ENCODE measurements at places on chromosomes 7 and 10.

- DNase-seq = no peak
Observed at GRCh38 chr7:112798274-112799159, 8.3 kb upstream of the TMEM168 start.

- no peak for DNase-seq
Observed at GRCh38 chr7:147861058-147861716, 729.4 kb upstream of the C7orf33 start.

DNA sequence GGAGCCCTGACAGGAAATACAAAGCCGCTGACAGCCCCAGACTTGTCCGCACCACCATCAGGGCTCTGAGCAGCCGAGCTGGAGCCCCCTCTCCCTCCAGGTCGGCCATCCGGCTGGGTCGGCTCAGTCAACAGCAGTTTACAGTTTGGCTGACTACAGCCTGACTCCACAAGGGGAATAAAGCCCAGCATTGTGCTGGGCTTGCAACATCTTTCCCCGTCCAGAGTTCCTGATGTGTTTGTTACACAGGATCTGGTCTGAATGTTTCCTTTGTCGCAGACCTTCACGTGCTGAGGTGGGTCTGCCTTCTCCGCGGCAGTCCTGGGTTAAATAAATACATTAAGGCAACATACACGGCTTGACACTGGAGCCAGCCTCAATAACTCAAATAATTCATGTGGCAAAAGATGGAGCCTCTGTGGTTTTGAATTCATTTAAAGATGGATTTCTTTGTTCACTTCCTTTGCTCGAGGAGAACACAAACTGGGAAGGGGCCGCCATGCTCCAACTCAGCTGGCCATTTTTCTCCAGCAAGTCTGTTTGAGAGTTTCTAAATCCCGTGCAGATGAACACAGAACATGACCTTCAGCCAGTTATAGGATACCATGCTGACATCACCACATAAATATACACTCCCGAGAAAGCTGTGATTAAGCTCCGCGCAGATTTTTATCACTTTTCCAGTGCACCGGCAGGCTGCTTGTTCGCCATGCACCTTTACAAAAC is 192.1 kb downstream of the WDR11 start:
- DNase-seq = no peak

- DNase-seq = no peak
Observed at GRCh38 chr10:14751014-14751896, 23.4 kb downstream of the FAM107B start.

- DNase-seq = no peak
Observed at GRCh38 chr7:28811008-28811407, 147.1 kb downstream of the TRIL start.

DNA sequence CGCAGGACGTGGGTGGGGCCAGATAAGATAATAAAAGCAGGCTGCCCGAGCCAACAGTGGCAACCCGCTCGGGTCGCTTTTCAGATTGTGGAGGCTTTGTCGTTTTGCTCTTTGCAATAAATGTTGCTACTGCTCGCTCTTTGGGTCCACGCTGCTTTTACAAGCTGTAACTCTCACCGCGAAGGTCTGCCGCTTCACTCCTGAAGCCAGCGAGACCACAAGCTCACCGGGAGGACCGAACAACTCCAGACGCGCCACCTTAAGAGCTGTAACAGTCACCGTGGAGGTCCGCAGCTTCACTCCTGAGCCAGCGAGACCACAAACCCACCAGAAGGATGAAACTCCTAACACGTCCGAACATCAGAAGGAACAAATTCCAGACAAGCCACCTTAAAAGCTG is 286.6 kb upstream of the MAGI2 start:
- DNase-seq = no peak

DNA sequence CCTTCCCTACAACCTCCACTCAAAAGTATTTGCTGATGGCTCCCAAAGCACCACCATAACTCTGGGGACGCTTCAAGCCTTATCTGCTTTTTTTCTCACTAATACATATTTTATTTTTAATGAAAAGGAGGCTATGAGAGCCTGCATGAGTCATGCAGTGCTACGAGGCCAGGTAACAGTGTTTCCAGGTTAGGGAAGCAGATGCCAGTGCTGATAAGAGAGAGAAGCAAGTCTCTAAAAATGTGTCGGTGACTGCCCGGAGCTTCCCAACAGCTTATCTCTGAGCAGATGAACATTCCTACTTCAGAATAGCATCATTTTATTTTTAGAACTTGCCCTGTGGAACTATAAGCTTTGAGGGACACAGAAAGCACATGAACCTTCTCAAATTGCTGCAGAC is 931.5 kb downstream of the CCSER2 start:
- DNase-seq = no peak

DNA sequence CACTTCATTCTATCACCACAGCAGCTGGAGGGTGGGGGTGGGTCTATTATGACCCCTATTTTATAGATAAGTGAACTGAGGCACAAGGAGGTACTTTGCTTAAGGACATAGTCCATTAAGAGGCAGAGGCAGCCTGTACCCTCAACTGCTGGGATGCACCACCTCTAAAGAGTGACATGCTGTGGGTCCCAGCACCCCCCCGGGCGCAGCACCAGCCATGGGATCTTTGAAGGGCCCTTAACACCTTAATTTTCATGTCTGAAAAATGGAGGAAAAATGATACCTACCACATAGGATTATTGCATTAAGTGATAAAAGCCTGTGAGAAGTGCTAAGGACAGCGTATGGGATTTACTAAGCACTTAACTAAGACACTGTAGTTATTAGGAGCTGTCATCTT is 15.4 kb downstream of the ADCYAP1R1 start:
- DNase-seq = no peak

- no peak for DNase-seq
Observed at GRCh38 chr7:135552148-135552547, 5.6 kb upstream of the NUP205 start.

DNA sequence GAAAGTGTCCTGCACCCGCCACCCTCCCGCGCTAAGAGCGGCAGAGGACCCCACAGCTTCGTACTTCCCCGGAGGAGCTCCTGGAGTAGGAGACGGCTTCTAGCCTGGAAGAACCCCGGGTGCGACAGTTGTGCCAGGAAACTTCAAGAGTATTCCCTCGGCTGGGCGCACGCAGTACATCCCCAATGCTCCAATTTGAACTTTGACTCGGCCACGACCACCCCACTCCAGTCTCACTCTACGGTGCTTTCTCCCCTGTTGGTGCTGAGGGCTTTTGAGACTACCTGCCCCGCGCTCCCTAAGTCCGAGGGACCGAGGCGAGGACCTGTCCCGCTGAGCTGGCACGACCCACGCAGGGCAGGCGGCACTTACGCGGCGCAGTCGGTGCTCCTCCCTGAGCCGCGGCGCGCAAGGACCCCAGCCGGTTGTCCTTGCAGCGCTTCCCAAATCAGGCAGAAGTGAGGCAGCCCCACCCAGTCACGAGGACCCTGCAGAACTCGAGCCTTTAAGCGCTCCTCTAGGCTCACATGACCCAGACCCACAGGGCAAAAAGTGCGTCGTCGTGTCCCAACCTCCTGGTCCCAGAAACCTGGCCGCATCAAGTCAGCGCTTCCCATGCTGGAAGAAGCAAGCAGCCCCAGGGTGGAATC is at the start of gene CPVL:
CPVL (minus strand) TSS at position 481 of the 650 bp plus-strand sequence. CDS start 25,476 bp downstream, outside the sequence.
- DNase-seq = no peak

DNA sequence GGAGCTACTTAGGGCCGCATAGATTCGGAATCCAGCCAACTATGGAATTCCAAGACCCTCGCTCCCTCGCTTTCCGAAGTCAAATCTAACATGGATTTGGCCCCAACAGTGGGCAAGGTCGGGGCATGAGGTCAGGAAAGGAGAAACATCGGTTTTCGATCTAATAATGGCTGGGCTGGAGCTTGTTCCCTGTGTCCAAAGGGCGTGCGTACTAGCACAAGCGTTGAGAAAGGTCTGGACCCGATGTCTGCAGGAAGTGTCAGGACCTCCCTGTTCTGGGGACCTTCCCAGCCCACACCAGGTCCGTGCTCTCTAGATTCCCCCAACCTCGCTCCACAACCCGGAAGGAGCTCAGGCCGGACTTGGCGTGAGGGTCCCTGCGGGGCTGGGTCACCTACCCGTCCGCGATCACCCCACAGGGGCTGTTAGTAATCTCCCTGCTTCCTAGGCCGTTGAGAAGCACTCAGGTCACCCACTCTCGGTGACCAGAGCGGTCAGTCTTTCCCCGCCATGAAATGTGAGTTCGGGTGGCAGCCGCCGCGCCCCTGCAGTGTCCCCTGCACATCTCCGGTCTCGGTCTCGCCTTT is 4.8 kb downstream of the FEZF1 start:
- no peak for DNase-seq

DNA sequence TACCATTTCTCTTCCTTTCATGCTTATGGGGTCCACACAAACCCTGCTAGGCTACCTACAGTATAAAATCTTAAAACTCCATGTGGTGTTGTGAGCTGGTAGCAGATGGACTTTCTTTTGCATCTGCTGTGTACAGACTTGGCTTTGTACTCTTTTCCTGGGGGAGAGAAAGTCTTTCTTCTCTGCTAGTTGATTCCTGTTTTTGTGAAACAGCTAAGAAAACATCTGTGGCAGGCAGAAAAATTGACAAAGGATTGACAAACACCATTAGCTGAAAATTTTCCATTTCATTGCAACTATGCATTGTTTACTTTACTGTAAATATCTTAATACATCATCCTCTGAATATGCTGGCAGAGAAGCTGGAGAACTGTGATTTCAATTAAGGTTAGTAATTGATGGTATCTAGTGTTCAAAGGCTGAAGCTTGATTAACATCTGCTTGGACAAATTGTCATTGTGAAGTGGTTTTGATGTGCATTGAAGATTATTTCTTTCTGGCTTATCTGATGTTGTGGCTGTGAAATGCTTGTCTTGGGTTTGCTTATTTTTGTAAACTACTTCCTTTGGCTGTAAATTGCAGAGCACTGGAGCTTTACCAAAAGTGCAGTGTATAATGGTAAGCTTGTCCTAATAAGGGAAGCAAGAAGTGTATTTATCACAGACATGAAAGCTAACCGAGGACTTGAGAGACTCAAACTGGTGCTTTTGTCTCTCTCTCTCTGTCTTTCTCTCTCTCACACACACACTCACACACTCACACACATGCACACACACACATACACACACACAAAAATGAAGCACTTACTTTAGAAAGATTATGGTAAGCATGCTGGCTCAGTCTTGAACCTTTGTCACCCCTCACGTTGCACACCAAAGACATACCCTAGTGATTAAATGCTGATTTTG is at the start of gene FOXP2:
FOXP2 (plus strand) TSS at position 660 of the 908 bp plus-strand sequence. CDS start 11,697 bp downstream, outside the sequence.
- no peak for DNase-seq

- no peak for DNase-seq
Observed at GRCh38 chr10:10941127-10941730, 76.4 kb upstream of the CELF2 start.

- no peak for DNase-seq
Observed at GRCh38 chr7:79683916-79684315, 230.4 kb upstream of the MAGI2 start.

DNA sequence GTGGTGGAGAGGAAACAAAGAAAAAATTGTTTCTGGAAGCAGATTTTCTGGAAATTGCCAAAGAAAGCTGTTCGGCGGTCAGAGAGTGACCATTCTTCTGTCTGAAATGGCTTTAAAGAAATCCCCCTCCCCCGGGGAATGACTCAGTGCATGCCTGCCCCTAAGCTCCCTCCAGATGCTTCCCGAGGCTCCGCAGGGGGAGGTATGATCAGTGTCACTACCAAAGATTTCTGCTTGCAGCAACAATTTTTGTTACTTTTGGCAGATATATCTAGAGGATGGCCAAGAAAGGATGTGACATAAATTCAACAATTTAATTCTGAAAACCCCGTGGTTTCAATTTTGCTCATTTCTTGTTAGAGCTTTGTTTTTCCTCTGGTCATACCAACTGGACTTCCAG is 163.9 kb downstream of the JCAD start:
- no peak for DNase-seq

GRCh38 chr7:361680-362401 is 71.9 kb downstream of the FOXL3 start:
- DNase-seq = no peak

GRCh38 chr10:92146107-92146506 is 144.8 kb downstream of the CPEB3 start:
- no peak for DNase-seq

DNA sequence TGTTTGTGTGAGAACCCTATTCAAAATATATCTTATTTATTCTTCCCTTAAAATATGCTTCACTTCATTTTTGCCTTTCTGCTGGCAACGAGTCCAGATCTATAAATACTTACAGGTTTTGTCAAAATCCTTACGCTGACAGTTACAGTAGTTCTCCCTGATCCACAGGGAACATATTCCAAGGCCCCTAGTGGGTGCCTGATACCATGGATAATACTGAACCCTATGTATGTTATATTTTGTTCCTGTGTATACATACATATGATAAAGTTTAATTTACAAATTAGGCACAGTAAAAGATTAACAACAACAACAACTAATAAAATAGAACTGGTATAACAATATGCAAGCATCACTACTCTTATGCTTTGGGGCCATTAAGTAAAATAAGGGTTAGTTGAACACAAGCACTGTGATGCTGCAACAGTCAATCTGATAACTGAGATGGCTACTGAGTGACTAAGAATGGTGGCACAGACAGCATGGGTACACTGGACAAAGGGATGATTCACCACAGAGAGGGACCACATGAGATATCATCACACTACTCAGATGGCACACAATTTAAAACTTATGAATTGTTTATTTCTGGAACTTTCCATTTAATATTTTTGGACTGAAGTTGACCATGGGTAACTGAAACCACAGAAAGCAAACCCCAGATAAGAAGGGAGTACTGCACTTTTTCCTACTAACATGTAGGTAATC is 29.4 kb upstream of the PCGF5 start:
- no peak for DNase-seq

DNA sequence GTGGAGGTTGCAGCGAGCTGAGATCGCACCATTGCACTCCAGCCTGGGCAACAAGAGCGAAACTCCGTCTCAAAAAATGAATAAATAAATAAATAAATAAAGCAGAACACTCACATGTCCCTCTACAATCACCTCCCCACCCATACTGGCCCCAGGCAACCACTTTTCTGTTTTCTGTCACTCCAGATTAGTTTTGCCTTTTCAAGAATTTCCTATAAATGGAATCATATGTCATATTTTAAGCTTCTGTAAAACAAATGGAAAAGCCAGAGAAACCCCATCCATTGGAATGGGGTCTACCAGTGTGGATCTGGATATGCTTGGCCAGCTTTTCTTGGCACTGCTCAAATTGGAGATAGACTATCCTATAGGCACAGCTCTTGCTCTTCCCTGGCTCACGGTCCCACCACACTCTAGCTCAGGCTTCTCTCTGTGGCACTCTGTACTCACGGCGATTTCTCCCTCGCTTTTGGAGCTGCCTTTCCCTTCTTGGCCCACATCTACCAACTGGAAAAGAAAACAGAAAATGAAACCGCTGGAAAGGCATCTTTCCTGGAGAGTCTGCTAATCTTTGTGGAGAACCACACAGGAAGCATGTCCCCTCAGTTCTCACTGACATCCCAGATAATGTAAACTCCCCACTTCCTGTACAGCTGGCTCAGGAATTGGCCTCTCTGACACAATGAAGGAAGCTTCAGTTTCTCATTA is 210.1 kb downstream of the JCAD start:
- DNase-seq = no peak
